ENCODE measurements at places on chromosomes 6 and 20.

- no peak for DNase-seq
These were observed 1.2 kb upstream of the MCM9 start for GRCh38 chr6:118935978-118936703.

DNA sequence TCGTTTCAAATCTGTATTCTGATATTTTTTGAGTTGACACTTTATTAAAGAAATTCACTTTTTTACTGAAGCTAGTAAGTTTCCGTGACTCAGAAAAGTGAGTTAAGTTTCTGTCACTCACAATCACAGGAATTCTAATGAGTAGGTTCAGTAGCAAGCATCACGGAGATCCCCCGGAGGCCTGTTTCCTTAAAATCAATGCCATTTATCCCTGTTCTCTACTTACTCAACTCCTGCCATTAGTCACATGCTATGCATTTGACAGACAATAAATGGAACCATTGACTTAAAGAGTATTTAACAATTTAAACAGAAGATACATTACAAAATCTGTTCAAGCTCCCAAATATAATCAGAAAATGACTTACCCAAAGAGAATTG, 9.1 kb downstream of the SLC18B1 start:
- DNase-seq = no peak

DNA sequence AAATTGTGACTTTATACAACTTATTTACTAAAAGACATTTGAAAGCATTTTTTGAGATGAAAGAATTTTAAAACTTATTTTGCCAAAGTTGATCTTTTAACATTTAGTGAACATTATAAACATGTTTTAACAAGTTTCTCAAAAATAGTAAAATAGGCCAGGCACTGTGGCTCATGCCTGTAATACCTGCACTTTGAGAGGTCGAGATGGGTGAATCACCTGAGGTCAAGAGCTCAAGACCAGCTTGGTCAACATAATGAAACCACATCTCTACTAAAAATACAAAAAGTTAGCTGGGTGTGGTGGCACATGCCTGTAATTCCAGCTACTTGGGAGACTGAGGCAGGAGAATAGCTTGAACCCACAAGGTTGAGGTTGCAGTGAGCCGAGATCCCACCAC, 78.6 kb downstream of the CLVS2 start:
- DNase-seq = no peak

GRCh38 chr6:85136310-85136709, 313.6 kb upstream of the NT5E start:
- DNase-seq = no peak

- DNase-seq = no peak
These were observed 24.8 kb downstream of the MTHFD1L start for GRCh38 chr6:150890346-150890745.

DNA sequence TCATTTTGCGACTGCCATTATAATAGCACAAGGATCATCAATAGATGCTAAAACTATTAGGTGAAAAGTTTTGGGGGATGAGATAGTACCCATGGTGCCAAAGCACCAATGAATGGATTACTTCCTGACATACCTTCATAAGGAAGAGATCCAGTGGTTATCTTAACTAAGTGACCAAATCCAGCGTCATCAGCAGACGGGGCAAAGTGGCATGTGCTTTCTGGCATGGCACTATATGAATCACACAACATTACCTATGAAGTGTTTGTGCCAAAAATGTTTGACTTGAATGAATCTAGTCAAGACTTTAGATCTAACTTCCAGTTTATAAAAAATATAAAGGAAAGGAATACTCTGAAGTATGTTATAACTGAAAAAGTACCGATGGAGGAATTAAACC, 10.8 kb downstream of the TRIM26 start:
- no peak for DNase-seq

- DNase-seq = no peak
These were observed 16.4 kb downstream of the NFATC2 start for GRCh38 chr20:51526106-51526470.

DNA sequence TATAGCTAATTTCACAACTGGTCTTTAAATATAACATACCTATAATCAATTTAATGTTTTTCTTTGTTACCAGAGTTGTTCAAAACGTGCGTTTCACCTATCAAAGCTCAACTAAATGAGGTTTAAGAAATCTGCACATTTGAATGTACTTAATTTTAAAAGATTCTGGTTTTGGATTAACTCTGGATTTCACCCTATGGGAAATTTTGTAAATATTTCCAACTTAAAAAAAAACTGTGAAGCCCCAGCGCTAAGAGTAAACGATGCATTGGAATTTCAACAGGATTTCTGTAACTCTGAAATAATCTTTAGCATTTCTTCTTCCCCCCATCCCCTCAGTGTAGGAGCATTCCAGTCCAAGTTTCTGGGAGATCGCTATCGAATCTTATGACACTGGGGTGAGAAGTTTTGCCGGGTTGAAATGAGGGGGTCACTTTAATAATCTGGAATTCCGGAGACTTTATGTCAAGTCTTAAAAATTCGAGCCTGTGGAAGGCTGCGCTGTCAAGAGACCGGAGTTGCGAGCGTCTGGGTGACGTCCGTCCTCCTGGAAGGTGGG, 643 bp upstream of the MAP3K4 start:
- no peak for DNase-seq

DNA sequence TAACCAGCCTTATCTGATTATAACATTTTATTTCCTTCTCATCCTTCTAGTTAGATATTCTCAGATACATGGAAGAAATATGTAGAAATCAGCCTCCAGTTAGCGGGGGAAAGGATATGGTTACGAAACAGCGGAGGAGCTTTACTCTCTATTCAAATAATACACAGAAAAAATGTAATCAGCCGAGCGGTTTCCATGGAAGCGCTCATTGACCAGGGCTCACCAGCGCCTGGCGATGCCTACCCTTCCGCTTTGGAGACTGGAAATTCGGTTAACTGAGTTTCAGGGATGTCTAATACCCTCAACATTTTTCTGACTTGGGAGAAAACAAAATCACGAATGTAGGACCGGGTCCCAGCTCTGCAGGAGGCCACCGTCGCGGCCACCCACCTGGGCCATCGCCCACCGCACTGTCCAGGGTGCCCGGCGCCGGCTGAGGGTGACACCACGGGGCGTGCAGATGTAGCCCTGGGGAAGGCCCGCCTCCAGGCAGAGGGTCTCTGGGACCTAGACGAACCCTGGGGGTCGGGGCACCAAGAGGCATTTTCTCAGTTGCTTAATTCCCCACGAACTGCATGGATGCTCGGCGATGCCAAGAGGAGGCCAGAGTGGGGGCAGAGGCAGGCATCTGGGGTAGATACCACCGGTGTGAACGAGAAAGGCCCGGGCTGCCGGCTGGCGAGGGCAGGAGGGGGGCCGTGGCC, 1.7 kb downstream of the PRR18 start:
- DNase-seq = no peak

- DNase-seq = peak; percentile 96
These were observed at the start of gene HLA-A for GRCh38 chr6:29942275-29943052. Gene HLA-A (plus strand): TSS chr6:29942532. CDS start chr6:29942554, 22 bp downstream.

GRCh38 chr6:33080127-33081089, 4.6 kb downstream of the HLA-DPB1 start:
- no peak for DNase-seq

- peak; percentile 64 for DNase-seq
These were observed 644 bp downstream of the RBL1 start for GRCh38 chr20:37095108-37095598.

DNA sequence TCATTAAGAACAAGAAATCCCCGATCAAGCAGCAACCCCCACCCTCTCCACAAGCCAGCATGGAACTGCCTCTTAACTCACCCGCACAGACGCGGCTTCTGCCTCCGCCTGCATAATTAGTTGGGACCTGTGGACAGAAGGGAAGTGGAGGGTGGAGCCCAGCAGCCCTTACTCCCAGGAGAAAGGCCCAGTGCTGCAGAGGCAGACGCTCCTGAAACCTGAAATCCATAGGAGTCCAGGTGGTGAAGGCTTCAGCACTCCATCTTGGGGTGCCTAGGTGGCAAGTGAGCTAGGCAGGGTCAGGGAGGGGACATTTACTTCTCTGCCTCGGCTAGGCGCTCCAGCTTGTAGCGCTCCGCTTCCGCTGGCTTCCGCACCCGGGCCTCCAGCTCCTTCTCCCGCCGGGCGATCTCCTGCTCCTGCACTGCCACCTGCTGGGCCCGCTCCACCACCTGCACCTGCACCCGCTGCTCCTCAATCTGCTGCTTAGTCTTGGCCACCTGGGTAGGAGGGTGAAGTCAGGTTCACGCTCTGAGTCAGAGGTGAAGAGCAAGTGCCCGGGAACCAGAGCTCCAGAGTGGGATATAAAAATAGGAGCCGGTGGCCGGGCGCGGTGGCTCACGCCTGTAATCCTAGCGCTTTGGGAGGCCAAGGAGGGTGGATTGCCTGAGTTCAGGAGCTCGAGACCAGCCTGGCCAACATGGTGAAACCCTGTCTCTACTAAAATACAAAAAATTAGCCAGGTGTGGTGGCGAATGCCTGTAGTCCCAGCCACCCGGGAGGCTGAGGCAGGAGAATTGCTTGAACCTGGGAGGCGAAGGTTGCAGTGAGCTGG, 10.7 kb downstream of the TUBB start:
- peak; percentile 91 for DNase-seq

All from activated CD4-positive, alpha-beta T cell treated with anti-CD3 and anti-CD28 coated beads, Interleukin-10, Interleukin-2, amounts not matched to agents 100 ng/mL and 50 ng/mL, durations not matched to agents 16 hours and 8 hours (primary cell).